Psoas muscle (tissue), 8 donors: ENCODE measurements at places on chromosomes 1 and 21. TPM values are rescaled to one million over a fixed set of nuclear protein-coding genes. Genes with fewer than 3 reads are reported as not detected.

Gene BMP8A
- total RNA-seq, result not detected

- H3K36me3 ChIP-seq, result peaks cover 8% of the 10 kb centered on the region
- no peak overlapping the region for H3K4me3 ChIP-seq
- H3K27ac ChIP-seq, result peak overlapping the region; percentile 64
- H3K4me1 ChIP-seq, result peaks cover 40% of the 10 kb centered on the region
- DNase-seq, result no peak
- no peaks in the 10 kb centered on the region for H3K27me3 ChIP-seq
Observed at GRCh38 chr1:174008269-174008668, 13.9 kb downstream of the RC3H1 start.

Gene CFAP126
- total RNA-seq, result not detected

GRCh38 chr21:33127154-33127867, 57.4 kb downstream of the OLIG1 start:
- no peaks in the 10 kb centered on the region for H3K4me1 ChIP-seq
- no peaks in the 10 kb centered on the region for H3K27me3 ChIP-seq
- DNase-seq, result peak; percentile 80
- H3K36me3 ChIP-seq, result no peaks in the 10 kb centered on the region
